ENCODE measurements at places on chromosomes 1 and 21.

DNA sequence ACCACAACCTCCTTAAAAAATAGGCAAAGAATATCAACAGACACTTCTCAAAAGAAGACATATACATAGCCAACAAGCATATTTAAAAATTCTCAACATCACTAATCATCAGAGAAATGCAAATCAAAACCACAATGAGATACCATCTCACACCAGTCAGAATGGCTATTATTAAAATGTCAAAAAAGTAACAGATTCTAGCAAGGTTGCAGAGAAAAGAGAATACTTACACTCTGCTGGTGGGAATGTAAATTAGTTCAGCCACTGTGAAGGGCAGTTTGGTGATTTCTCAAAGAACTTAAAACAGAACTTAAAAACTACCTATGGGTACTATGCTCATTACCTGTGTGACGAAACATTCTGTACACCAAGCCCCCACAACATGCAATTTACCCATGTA lies 20.7 kb downstream of the CD1B start:
- DNase-seq, result no peak

DNA sequence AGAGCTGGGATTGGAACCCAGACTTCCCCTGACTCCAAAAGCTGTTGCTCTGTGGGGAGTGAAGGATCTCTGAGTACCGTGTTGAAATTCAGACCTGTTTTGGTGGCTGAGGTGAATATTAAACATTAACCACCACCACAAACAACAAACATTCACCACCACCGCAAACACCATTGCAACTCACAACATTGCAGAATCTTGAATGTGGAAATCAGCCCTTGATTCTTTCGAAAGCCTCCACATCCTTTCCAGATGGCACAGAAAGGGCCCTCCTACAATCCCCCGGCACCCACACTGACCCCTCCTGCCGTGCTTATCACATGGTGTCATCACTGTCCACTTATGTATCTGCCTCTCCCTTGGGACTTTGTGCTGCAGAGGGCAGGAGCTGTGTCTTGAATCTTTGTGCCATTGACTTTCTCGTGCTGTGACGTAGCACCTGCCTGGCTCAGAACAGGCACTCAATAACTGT lies 1.4 kb downstream of the CDA start:
- no peak for DNase-seq

DNA sequence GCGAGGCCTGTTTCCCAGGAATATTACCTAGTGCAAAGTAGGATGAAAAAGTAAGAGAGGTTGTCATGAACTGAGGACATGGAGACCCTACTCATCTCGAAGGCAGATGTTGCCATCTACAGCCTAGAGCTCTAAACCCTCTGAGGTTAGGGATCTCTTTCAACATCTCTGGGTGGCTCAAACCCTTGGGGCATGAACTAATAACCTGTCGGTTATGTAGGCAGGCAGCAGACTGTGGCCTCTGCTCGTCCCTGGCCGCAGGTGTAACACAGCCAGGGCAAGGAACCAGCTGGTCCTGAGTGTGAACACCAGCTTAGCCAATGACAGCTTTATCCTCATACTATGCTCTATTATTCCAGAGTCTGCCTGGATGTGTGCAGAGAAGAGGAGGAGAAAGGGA lies 13.2 kb downstream of the CAPZB start:
- DNase-seq, result no peak

DNA sequence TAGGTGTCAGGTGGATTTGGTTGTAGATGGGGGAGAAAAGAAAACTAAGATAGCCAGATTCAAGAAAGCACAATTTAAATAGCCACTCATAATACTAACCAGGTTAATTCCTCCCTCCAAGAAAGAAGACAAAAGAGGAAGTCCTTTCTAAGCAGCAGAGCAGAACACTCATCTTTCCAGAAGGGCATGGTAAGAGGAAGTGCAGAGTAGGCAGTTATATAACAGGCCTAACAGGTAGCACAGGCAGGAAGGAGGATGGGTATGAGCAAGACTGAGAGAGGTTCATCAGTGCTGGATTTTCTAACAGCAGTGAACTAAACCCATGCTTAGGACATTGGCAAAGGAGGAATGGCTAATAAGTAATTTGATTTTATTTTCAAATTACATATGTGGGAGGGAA lies 517.5 kb downstream of the PLPP3 start:
- no peak for DNase-seq

Measured in activated naive CD8-positive, alpha-beta T cell treated with anti-CD3 and anti-CD28 coated beads, Interleukin-2, amount 10 ng/mL, durations not matched to agents 7 days and 5 days (primary cell).